ENCODE measurements at places on chromosomes 5 and 9. TPM values are rescaled to one million over a fixed set of nuclear protein-coding genes. Genes with fewer than 3 reads are reported as not detected.

DNA sequence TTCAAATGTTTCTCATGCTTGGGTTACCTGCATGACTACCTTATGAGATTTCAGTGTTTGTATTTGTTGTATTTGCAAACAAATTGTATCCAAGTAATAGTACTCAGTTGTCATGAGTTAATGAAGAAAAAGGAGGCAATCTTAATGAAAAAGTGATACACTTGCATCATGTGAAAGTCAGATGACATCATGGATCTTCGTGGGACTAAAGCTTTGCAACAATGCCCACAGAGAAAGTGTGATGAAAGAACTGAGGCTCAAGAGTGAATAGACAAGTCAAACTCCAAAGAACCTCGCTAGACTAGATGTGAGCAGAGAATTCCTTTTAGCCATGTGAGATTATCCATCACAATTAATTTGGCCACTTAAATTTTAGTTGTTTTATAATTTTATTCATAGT is 75.4 kb upstream of the ADRB2 start:
- no peaks in the 10 kb centered on the region for H3K4me1 ChIP-seq
- no peak overlapping the region for H3K4me3 ChIP-seq
- no peak overlapping the region for H3K27ac ChIP-seq
- no peaks in the 10 kb centered on the region for H3K36me3 ChIP-seq
- DNase-seq, result no peak
- H3K27me3 ChIP-seq, result no peaks in the 10 kb centered on the region

ABCA1 gene
- total RNA-seq, result 26.3 TPM

GRCh38 chr5:112907166-112907631 is 14.8 kb downstream of the REEP5 start:
- no peaks in the 10 kb centered on the region for H3K4me1 ChIP-seq
- peaks cover 9% of the 10 kb centered on the region for H3K36me3 ChIP-seq
- no peak for DNase-seq
- no peaks in the 10 kb centered on the region for H3K27me3 ChIP-seq

- H3K4me3 ChIP-seq, result no peak overlapping the region
- no peaks in the 10 kb centered on the region for H3K36me3 ChIP-seq
- DNase-seq, result peak; percentile 48
- H3K27ac ChIP-seq, result no peak overlapping the region
- no peaks in the 10 kb centered on the region for H3K27me3 ChIP-seq
Observed at GRCh38 chr5:176734756-176735342, 75.5 kb upstream of the UNC5A start.

All from aorta (tissue), 5 donors.